ENCODE measurements at places on chromosomes 7 and 10.

DNA sequence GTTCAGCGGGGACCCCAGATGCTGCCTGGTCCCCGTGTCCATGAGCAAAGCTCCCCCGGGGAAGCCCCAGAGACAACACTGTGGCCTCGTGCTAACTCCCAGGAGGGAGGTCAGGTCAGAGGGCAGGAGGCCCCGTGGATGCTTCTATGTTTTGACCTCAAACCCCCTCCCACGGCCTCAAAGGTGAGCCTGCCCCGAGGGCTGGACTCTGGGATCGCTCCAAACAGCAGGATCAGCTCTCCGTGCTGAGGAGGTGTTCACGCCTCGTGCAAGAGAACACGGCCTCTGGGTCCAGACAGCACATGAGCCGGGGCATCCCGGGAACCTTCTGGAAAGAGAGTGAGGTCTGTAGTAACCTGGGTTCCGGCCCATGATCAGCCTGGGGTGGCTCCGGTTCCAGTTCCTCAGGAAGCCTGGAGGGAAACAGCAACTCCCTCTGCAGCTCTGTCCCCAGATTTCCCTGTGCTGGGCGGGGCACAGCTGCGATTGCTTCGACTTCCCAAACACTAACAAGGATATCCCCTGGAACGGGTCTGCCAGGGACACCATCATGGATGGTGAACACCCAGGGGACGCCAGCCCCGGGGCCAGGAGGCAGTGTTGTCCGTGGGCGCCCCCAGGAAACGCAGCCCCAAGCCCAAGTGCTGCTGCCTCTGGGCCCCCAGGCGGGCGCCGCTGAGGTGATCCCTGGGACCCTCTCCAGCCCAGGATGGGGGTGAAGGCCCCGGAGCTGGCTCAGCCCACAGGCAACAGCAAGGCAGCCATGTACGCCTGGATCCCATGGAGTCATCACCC, 18.0 kb upstream of the INPP5A start:
- peak; percentile 79 for DNase-seq

DNA sequence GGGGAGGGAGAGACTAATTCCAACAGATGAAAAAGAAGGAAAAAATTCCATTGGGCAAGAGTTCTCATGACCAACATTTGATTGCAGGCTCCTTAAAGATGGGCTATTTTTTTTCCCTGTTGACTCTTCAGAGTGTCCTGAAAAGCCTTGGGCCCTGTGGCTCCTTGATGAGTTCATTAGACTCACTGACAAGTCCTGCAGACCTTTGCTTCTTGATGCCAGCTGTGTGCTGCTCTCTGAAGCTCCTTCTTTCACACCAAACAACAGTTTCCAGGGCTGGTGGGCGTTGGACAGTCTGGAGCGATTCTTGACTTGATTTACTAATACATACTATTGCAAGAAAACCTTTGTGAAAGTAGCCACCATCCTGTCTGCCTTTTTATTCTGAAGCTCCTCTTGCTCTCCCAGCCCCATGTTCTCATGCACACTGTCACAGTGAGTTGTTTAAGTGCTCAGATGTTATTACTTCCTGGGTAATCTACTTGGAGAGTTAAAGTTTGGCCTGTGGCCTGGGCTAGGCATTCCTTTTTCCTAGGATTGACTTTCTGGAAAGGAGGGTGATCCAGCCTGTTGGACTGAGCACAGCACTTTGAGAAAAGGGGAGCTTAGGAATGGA, 250.3 kb downstream of the PTEN start:
- no peak for DNase-seq

- DNase-seq = peak; percentile 48
Measured at GRCh38 chr10:49284356-49284755, 14.6 kb upstream of the C10orf71 start.

- DNase-seq = no peak
Measured at GRCh38 chr7:139476891-139477290, 6.6 kb downstream of the KLRG2 start.

GRCh38 chr7:74014931-74015330, 13.0 kb upstream of the ELN start:
- DNase-seq = no peak

DNA sequence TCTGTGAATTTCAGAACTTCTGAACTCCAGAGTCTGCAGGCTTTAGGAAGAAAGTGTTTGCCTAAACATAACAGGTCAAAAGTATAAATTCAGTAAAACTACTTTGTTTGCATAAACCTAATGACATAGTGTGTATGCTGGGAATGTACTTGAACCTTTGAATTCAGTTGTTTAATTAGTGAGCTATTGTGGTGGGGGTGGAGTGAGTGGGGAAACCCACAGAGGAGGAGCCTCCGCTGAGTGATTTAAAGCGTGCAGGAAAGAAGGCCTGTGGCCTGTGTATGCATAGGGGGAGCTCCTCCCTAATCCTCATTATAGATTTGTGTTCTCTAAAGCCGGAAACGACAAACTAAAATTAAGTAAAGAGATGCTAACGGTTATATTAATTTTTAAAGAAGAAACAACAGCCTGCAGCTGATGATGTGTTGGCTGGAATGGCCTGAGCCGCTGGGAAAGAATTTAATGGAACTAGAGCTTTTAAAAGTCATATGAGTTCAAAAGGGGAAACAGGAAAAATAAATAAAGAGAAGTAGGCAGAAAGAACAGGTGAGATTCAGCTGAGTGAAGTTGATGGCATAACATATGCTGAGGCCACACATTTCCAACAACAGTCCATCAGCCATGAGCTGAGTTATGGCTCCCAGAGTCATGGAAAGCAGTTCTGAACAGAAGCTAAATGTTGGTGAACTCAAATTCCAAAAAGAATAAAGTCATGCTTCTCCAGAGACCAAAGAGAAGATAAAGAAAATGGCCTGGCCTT, 595.0 kb downstream of the GRM8 start:
- DNase-seq = no peak

DNA sequence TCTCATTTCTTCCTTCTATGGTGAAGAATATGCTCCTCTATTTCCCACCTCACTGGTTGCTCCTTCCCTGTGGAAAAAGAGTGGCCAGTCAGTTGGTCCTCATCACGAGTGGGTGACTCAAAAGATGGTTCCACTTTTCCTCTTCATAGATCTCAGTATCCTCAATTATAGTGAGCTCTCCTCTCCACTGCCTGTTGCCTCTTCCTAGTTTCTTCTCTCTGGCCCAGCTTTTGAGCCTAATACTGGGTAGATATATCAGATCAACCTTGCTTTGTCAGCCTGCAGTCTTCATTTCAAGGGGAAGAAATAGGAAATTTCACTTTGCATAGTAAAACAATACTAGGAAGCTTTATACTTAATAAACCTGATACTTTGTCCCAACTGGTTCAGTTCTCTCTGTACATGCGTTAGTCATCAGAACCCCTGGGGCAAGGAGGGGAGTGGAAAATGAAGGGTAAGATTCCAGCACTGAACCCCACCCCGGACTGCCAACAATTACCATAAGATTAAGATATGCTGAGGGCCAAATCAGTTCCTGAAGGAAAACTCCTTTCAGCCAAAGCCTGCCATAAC, 15.5 kb upstream of the WNT16 start:
- DNase-seq = no peak

DNA sequence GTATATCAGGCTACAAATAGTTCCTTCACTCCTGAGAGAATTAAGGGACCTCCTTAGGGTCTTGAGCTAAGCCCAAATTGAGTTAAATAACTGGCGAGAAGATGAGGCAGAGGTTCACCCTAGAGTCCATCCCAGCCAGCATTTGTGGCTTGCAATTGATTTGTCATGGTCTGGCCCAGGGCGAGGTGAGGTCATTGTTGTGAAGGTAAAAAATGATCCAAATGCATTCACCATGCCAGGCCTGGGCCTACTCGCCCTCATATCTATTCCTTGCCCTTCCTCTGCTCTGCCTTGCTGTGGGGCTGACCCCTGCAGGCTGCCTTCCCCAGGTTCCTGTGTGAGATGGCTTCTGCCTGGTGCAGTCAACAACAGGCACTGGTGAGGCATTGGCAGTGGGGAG, 207.2 kb downstream of the ZNF365 start:
- DNase-seq = no peak

DNA sequence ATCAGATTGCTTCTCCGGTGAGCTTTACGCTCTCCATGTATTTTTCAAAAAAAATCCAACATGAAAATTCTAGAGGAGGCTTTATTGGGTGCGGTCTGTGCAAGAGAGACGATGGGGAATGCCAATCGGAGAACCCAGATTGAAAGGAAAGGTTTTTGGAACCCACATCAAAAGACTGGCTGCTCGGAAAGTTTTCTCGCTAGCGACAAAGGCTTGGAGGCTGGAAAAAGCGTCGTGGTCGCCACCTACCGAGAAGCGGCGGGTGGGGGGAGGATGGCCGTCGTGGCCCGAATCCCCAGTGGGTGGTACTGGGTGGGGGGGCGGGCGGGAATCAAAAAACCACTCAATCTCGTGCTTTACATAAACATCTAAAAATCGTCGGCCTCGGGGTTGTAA, 1.1 kb upstream of the GTF2I start:
- DNase-seq = peak; percentile 83

DNA sequence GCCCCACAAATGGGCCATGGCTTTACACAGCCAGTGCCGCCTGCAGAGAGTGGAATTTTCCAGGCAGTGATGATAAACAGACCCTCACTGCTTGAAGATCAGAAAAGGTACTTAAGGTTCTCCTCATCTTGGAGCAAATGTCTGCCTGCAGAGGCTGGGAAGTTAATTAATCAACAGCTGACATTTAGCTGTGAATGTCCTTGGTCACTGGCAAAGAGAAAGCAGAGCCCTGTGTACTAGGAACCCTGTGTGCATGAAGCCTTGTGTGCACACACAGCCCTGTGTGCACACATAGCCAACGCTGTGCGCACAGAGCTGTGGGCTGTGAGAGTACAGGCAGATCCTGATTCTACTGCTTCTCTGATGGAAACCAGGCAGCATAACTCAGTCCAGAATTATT, 291.6 kb upstream of the MKI67 start:
- no peak for DNase-seq

GRCh38 chr10:44925224-44925623, 14.1 kb downstream of the TMEM72 start:
- peak; percentile 45 for DNase-seq
